ENCODE measurements at places on chromosomes 2 and 18. TPM values are rescaled to one million over a fixed set of nuclear protein-coding genes. Genes with fewer than 3 reads are reported as not detected.

POTEJ gene
- total RNA-seq: not detected

AQP4 gene
- total RNA-seq: not detected

RAB6C gene
- total RNA-seq: not detected

CRYBA2 gene
- total RNA-seq: not detected

BBS5 gene
- 1.5 TPM for total RNA-seq

LYG2 gene
- total RNA-seq: not detected

TTN gene
- total RNA-seq: 7.6 TPM

ANKRD30B gene
- total RNA-seq: not detected

B3GNT7 gene
- 0.64 TPM for total RNA-seq

SELENOI gene
- total RNA-seq: 2.2 TPM

SRD5A2 gene
- total RNA-seq: not detected

POTEC gene
- not detected for total RNA-seq

Data from ascending aorta (tissue), 2 donors.